ENCODE measurements at places on chromosomes 16 and 17. TPM values are rescaled to one million over a fixed set of nuclear protein-coding genes. Genes with fewer than 3 reads are reported as not detected.

- DNase-seq = no peak
Observed at GRCh38 chr16:79601092-79601930, 774 bp upstream of the MAF start.

DNA sequence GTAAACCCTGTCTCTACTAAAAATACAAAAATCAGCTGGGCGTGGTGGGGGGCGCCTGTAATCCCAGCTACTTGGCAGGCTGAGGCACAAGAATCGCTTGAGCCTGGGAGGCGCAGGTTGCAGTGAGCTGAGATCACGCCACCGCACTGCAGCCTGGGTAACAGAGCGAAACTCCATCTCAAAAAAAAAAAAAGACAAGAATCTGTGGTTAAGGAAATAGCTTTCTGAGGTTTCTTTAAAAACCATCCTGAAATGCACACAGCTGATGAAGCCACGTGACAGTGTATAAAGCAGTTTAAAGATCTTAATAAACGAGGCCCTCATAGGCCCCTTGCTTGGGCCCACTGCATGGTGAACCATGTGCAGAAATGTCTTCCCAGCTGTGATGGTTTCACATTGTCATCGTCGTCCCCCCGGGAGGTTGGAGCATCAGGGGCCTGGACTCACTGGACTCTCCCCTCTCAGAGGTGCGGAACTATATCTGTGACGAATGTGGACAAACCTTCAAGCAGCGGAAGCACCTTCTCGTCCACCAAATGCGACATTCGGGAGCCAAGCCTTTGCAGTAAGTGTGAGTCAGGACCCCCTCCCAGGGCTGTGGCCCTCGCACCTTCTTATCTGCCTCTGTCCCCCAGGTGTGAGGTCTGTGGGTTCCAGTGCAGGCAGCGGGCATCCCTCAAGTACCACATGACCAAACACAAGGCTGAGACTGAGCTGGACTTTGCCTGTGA, 16.2 kb downstream of the ZNF276 start:
- peak; percentile 68 for DNase-seq

DNA sequence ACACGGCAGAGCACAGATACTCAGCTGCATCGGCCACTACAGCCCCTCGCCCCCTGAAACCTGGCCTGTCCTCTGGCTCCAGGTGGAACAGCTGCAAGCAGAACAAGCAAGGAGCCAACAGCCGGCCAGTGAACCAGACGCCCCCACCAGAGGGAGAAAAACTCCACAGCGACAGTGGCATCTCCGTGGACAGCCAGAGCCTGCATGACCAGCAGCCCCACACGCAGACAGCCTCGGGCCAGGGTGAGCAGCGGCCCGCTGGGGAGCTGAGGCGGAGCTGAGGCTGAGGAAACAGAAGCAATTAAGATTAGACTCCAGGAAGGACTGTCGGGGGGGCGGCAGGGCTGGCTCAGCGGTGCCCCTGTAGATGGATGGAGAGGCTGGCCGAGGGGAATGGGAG, 16.7 kb downstream of the NGFR start:
- no peak for DNase-seq

DNA sequence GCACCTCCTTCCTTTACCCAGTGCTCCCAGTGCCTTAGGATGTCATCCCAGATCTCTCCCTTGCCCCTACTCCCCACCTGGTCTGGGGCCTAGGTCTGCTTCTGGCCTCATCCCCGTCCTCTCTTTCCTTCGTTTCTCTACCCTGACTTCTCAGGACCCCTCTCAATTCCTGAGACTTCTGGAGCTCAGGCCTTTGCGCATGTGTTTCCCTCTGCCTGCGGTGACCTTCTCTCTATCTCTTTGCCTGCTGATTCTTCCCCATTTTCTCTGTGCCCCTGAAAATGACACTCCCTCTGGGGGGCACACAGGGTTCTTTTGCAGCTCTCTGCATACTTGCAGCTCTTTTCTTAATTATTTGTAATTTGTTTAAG, 13.5 kb downstream of the ADORA2B start:
- DNase-seq = no peak

- no peak for DNase-seq
Observed at GRCh38 chr17:28812748-28813377, 29.7 kb downstream of the FAM222B start.

GRCh38 chr16:84323606-84324005, 28.9 kb downstream of the WFDC1 start:
- no peak for DNase-seq

- DNase-seq = no peak
Observed at GRCh38 chr17:80024206-80024972, 11.3 kb downstream of the TBC1D16 start.

DNA sequence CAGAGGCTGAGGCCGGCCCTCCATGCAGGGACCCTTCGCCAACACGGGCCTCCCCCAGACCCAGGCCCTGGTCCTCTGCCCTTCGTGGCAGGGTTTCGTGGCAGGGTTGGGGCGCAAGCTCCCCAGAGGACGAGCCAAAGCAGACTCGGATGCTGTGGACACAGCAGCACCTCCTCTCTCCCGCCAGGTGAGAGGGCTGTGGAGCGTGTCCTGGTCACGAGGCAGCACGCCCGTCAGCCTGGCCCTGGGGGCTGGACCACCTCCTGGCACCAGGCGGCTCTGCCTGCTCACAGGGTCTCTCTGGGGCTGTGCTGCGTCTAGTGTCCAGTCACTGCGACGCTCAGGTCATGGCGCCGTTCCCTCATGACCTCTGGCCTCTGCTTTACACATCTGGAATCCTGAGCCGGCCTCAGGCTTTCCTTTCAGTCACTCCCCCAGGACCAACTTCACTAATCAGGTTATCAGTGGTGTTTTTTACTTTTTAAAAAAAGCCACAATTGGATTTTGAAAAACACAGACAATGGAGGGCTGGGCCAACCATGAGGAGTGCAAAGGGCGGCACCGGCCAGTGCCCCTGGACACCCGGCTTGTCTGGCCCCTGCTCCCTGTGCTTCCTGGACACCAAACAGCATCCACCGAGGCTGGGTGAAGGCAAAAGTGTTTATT, 5.4 kb downstream of the NDUFAF8 start:
- DNase-seq = no peak

DNA sequence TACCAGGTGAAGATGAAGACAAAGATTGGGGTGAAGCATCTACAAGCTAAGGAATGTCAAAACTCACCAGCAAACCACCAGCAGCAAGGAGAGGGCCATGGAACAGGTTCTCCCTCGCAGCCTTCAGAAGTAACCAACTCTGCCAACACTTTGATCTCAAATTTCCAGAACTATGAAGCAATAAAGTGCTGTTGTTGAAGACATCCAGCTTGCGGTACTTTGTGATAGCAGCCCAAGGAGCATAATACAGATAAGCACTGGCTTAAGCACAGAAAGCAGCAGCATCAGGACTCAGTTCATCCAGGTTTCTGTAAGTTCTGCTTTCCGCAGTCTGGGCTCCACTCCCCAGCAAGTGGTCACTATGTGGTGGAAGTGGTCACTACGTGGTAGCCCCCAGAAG, 16.0 kb upstream of the CDRT4 start:
- DNase-seq = no peak

GRCh38 chr17:76688165-76688622, 22.6 kb downstream of the MXRA7 start:
- no peak for DNase-seq

- DNase-seq = no peak
Observed at GRCh38 chr17:65374966-65375365, 186.5 kb downstream of the AXIN2 start.

DNA sequence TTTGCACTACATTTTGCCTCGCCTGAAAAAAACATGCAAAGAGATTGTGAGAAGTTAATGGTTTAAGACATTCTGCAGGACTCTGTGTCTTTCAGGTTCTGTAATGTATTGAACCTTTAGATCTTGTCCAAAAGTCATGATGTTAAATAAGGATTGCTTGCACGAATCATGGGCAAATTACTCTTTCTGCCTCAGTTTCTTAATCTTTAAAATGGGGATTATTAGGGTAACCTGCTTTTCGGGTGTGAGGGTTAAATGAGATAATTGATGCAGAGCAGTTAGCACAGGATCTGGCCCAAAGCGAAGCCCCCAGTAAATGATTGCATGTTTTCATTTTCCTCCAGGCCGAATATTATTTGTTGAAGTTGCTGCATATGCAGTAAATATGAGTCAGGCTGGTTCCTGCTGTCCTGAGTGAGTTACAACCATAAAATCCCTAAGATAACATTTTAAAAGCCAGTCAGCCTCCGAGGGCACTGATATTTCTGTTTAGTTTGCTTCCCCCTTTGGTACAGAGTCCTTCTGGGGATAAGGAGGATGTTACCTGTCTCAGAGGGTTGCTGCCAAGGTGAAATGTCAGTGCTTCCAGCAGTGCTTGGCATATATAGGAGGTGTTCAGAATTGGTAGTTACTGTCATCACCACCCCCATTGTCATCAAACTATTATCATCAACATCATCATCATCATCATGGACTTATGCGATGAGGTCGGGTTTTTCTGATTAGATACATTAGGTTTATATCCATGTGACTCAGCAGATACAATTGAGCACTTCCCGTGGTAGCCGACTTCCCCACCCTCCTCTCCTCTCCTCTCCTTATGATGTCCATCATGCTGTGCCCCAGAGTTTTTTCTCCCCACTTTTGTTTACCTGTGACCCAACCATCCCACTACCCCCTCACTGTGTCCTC, 20.6 kb upstream of the ARHGAP17 start:
- no peak for DNase-seq

GRCh38 chr17:79951361-79952264, 84.1 kb downstream of the TBC1D16 start:
- no peak for DNase-seq

CBLN1 gene
- polyA plus RNA-seq = not detected

SEZ6L2 gene
- not detected for polyA plus RNA-seq

LRRC46 gene
- not detected for polyA plus RNA-seq

CCL1 gene
- polyA plus RNA-seq = not detected

TPSG1 gene
- not detected for polyA plus RNA-seq

All from immature natural killer cell (primary cell).